ENCODE measurements at places on chromosomes 1 and 21.

GRCh38 chr1:203769505-203770343 lies 4.7 kb downstream of the LAX1 start:
- peak; percentile 72 for DNase-seq

DNA sequence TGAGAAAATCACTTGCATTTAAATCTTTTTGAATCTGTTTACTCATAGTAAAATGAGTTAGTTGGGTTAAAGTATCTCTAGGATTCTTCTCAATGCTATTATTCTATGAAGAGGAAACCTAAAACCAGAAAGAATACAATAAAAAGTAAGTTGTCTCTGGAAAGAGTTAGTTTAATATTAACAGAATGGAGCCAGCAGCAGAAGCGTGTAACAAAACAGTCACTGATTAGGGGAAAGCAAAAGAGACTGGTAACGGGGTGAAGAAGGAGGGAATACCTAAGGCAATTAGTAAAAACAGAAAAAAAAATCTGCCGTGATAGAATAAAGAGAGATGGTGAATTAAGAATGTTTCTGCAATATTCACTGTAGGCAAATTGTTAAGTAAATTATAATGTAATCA lies 60.0 kb downstream of the NRDC start:
- no peak for DNase-seq

- DNase-seq: no peak
Observed at GRCh38 chr1:222099746-222100145, 357.9 kb upstream of the DUSP10 start.

DNA sequence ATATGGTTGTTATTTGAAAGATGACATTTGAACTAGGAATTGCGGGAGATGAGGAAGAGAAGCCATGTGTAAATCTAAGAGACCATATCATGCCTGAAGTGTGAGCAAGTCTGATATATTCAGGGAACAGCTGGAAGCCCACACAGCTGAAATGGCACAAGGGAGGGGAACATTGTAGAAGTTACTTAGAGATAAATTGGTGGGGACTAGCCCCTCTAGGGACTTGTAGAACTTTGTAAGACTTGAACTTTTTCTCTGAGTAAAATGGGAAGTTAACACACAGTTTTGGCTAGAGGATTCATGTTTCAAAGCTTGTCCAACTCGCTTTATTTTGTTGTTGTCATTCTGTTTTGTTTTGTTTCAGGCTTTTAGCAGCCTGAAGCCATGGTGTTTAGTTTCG lies 216.4 kb downstream of the FMN2 start:
- no peak for DNase-seq

DNA sequence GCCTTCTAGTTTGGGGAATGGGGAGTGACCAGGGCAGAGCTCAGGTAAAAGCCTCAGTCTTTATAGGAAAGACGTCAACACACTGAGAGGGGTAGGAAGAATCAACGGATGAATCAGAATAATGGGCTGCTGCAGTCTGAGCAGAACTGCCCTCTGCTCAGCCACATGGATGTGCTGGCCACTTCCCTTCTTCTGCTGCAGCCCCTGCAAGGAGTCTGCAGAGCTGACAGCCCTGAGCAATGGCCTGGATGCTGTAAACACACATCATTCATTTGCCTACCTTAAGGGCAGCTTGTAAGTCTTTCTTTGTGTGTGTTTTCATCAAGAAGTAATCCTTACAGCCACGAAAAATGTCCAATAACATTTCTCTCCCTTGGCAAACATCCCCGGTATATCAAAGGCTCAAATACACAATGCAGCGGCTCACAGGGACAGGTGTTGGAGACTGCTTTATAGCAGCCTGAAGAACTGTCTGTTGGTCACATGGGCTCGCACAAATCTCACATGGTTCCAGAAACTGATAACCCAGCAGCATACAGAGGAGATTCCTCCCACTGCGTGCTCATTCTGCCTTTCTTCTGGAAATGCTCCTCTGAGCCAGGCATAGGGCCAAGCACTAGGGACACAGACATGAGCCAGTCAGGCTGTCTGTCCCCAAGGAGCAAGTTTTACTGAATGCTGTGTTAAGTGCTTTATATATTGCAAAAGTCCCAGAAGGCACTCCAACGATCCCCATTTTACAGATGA lies 110.1 kb downstream of the HMGB4 start:
- DNase-seq: no peak

DNA sequence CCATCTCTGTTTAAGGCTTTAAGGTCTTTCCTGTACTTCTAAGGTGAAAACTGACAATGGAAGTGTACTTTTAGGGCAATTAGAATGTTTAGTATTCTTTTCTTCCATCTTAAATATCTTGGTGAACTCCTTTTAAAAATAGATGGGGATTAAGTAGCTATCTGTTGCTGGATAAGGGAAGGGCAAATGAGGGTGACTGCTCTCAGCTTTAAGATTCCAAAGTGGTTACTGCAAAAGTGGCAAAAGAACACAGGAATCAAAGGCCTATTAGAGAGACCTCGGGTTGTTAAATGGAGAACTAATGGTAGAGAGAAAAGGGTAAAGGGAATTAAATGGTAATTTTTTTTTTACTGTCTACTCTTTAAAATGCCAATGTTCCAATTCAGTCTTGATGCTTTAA lies 774.1 kb upstream of the B3GALT2 start:
- DNase-seq: no peak

GRCh38 chr1:210232511-210233215 lies at the start of gene SERTAD4:
TSS of gene SERTAD4 (plus strand) at chr1:210232796. CDS start at chr1:210237961, 5,165 bp downstream.
- no peak for DNase-seq

DNA sequence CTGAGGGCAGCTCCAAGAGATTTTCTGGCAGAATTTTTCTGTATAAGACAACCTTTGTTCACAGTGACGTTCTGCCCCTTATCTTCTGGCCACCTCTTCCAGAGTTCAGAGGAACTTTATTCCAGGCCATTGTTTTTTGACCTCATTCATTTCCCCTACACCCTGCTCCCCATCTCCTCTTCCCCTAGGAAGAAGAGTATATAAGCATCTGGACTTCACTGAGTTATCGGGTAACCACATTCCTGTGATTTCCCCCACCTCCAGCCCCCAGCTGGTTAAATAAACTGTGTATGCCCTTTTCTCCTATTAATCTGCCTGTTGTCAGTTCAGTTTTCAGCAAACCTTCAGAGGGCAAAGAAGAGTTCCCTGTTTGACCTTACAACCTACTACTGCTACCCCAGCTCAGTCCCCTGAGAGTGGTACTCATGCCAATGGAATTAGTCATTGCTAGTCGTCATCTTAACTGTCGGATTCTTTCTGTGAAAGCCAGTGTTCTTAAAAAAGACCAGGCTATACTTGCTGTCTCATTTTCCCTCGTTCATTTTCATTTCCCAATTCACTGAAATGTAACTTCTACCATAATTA lies 14.3 kb upstream of the ALG14 start:
- peak; percentile 83 for DNase-seq

- no peak for DNase-seq
Observed at GRCh38 chr21:43361127-43361492, 65.8 kb downstream of the SIK1 start.

- no peak for DNase-seq
Observed at GRCh38 chr1:228095938-228096337, 7.2 kb downstream of the C1orf35 start.

GRCh38 chr1:99685516-99686180 lies 39.7 kb downstream of the PALMD start:
- DNase-seq: peak; percentile 91

GRCh38 chr1:155192346-155193274 lies 15.1 kb downstream of the THBS3 start:
- no peak for DNase-seq

DNA sequence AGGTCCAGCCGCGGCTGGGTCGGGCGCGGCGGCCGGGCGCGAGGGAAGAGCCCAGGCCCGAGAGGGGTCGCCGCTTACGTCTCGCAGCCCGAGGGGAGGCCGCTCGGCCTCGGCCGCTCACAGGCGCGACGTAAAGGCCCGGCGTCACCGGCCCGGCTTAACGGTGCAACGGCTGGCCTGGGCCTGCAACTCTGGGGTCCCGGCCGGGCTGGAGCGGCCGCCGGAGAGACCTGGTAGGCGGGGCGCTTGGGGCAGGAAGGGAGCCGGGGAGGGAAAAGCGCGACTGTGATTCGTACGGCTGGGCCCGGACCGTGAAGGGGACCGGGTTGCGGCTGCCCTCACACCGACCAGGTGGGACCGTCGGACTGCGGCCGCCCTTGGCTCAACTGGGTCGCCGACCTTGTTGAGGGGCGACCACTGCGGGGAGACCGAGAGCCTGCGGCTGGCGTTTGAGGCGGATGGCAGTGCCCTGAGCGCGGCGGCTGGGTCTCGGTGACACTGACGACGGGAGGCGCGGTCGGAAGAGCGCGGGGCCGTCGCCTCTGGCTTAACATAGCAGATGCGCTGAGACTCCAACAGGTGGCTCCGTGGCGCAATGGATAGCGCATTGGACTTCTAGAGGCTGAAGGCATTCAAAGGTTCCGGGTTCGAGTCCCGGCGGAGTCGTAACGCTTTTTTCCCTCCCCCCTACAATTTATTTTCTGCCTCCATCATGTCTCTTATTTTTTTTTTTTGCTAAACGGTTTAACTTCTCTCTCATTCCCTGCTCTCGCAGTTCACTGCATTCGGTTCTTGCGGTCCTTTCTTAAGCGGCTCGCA lies 31.8 kb downstream of the DNTTIP2 start:
- no peak for DNase-seq

DNA sequence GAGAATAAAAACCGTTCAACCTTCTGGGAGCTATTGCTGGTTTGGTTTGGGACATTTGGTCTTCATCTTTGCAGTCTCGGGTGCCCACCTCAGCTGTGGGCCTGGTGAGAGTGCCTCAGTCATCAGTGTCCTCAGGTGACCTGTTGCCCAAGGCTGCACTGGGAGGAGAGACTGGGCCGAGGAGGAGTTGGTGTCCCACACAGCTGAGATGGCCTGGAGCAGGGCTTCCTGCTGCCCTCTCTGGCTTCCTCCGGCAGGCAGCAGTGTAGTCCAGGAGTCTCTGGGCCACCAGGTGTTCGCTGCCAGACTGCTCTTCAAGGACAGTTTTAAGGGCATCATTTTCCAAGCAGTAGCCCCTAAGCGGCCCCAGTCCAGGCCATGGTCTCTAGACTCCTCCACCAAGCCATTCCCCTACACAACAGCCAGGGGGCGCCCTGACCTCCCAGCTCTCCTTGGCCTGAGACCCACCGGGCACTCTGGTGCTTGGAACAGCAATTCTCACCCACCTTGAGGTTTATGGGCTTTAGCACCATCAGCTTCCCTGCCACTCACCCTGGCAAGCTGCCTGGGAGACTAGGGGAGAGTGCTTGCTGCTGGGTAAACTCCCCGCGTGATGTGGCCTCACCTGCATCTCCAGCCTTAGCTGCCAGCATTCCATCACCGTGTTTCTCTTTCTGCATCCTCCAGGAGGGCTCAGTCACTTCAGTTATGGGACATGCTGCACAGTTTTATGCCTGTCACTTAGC lies 9.1 kb upstream of the SYTL1 start:
- DNase-seq: no peak

DNA sequence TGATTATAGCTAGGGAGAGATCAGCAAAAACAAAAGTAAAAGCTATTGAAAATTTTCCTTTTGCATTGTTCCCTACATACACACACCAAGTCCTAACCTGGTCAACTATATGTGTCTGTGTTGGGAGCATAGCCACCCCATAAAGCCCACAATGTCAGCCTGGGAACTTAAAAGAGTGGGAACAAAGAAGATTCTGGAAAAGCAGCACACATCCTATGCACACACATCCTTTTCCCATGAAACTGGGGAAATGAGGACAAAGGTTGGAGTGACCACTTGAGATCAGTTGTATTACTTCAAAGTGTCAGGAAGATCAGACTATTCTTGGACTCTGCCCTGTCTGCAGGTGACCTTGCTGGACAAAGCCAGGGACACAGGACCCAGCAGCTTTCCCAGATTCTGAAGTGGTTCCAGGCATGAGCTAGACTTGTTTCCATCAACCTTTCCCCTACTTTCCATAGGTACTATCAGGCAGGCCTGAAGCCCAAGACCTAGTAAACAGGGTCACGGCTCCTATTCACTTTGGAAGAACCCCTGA lies 15.9 kb downstream of the TXNIP start:
- no peak for DNase-seq

DNA sequence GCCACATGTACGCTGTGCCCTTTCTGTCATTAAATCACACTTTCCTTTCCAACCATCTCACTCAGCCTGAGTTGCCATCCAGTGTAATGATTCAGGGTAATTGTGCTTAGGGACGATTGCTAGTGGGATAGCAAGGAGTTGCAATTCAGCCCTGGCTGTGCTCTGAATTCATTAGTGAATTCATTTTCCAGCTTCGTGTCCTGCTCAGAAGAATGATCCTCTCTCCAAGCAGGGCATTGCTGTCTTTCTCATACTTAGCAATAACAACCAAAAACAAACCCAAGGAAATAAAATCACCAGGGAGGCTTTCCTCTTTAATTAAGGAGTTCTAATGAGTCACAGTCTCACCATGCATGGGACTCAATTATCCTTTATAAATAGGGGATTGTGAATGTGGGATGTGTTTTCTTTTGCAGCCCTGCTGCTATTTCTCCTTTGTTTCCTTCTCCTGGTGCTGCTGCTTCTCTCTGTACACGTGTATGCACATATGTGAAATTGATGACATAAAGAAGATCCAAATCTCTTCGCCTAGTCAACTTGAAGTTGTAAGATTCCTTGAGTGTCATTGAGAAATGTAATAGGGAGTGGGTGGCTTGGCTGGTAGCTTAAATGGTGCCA lies 167.0 kb downstream of the TSEN15 start:
- no peak for DNase-seq

GRCh38 chr1:1013105-1013921 lies at the start of gene ISG15:
TSS of gene ISG15 (plus strand) at chr1:1013497. CDS start at chr1:1013574, 77 bp downstream.
- peak; percentile 55 for DNase-seq

GRCh38 chr1:228085287-228085951 lies 2.9 kb downstream of the ARF1 start:
- DNase-seq: peak; percentile 72

DNA sequence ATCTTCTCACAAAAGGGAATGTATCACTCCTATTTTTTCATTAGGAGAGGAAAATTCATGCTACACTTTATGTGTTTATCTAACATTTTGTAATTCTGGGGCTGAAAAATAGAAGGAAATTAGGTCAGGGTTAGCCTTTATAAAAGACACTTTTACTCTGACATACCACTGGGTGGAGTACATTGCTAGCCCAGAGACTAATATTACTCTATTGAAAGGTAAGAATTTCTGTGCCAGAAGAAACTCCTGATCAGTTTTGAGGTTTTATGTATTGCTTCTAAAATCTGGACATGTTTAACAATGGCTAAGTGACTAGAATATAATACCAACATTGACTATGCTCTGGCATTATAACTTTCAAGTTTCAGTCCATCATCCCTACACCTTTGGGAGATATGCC lies 724.6 kb downstream of the USP25 start:
- DNase-seq: no peak
